ENCODE measurements at places on chromosomes 5 and 9.

- no peak for DNase-seq
Observed at GRCh38 chr9:109167716-109168115, 667 bp upstream of the FRRS1L start.

GRCh38 chr5:61342071-61342501 is 10.0 kb downstream of the ZSWIM6 start:
- no peak for DNase-seq

GRCh38 chr5:37064442-37064841 is 184.7 kb downstream of the CPLANE1 start:
- no peak for DNase-seq

GRCh38 chr9:32899761-32900160 is 101.7 kb downstream of the APTX start:
- DNase-seq = no peak

- DNase-seq = no peak
Observed at GRCh38 chr5:133643365-133643764, 31.0 kb upstream of the FSTL4 start.

- DNase-seq = no peak
Observed at GRCh38 chr5:160289356-160289651, 23.1 kb downstream of the CCNJL start.

DNA sequence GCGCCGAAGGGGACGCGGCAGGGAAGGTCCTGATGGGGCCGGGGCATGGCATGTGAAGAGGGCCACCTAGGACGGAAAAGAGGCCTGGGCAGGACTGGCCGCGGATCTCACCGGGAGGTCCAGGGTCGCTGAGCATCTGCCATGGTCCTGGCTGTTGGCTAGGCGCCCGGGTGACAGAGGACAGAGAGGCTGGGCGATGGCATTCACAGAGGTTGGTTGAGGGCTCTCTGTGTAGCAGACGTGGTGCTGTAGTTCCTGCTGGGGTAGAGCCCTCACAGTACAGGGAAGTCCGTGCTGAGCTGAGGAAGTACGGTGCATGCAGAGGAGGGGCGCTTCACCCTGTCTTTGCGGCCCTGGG is 427 bp downstream of the PCYOX1L start:
- peak; percentile 4 for DNase-seq

DNA sequence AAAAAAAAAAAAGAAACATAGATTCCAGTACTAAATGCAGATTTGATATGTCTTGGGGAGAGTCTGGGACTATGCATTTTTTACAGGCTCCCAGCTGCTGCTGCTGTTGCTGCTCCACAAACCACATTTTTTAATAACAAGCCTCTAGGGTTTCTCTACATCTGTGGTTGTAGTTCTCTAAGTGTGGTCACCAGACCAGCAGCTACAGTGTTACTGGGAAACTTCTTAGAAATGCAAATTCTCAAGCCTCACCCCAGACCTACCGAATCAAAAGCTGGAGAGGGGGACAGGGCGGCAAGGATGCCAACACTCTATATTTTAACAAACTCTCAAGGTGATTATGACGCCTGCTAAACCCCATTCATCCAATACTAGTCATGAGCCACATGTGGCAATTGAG is 293.4 kb upstream of the PTGER4 start:
- DNase-seq = no peak

DNA sequence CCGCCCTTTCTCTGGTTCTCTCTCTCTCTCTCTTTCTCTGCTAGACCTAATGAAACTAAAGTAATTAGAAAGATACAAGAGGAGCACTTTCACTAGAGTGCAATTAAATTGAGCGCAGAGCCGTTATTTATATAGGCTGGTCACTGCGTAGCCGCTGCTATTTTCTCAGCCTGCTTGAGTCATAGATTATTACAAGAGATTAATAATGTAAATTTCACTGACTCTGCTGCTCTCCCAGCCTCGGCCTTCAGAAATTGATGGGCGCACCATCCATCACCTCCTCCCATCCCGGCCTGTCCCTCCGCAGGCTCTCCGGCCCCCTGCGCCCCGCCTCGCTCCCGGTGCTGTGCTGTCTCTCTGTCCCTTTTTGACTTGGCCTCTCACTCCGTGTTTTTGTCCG is 268.0 kb upstream of the MVB12B start:
- DNase-seq = no peak

- no peak for DNase-seq
Observed at GRCh38 chr5:138577452-138577851, 2.3 kb upstream of the HSPA9 start.

- DNase-seq = no peak
Observed at GRCh38 chr5:4703931-4704458, 436.1 kb upstream of the ADAMTS16 start.

- no peak for DNase-seq
Observed at GRCh38 chr5:6711409-6712141, 1.7 kb upstream of the TENT4A start.

DNA sequence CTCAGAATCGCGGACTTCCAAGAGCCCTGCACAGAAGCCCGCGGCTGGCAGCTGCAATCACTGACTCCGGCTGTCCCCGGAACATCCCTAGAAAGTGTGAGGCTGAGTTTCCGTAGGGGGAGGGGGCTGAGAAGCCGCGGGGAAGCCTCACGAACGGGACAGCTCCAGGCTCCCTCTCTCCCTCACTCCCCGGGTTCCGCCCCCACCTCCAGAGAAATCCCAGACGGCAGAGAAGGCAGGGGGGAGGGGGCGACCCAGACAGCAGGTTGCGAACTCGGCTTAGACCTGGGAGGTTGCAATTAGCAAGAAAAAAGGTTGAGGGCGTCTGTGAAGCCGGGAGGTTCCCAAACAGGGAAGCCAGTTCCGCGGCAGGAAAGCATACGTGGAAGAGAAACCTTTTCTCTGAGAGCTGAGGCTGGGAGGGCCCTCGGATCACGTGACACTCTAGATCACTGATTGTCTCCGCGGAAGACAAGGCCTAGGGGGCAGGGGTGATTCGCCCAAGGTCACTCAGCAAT is 73.8 kb upstream of the CPLX2 start:
- no peak for DNase-seq

- DNase-seq = no peak
Observed at GRCh38 chr5:146921225-146921624, 42.7 kb upstream of the PPP2R2B start.

GRCh38 chr5:67542479-67542878 is 345.9 kb upstream of the CD180 start:
- no peak for DNase-seq

GRCh38 chr9:70435948-70436347 is 21.5 kb upstream of the KLF9 start:
- no peak for DNase-seq

GRCh38 chr9:110897943-110898342 is 140.3 kb downstream of the LPAR1 start:
- DNase-seq = no peak

- no peak for DNase-seq
Observed at GRCh38 chr5:77208507-77209163, 1.8 kb upstream of the PDE8B start.

- no peak for DNase-seq
Observed at GRCh38 chr5:116534964-116535651, 39.5 kb downstream of the SEMA6A start.

DNA sequence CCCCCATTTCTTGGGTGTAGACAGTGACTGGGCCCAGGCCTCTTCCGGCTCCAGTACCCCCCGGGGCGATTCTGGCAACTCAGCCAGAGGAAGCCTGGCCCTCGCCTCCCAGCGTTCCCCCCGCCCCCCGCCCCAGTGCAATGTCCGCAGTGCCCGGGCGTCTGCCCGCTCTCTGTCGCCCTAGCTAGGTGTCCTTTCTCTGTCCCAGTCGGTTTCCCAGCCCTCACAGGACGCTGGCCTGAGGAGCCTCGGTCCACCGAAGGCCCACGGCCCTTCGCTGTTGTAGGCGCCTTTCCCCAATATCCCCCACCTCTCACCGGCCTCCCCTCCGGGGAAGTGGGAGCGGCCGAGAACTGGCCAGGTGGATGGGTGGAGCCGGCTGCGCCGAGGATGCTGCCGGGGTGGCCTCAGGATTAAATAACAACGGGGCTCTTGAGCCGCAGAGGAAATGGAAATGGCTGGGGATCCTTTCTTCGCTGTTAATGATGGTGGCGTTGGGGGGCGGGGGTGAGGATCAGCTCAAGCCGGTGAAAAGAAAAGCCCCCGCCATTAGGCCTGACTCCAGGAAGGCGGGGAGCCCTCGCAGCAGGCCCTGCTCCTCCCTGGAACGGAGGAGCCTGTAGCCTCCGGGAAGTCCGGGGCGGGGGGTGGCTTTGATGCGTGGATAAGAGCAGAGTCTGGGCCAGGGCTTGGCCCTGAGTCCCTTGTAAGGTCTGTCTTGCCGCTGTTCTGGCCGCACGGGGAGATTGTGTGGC is 1.1 kb upstream of the SPRY4 start:
- DNase-seq = no peak

DNA sequence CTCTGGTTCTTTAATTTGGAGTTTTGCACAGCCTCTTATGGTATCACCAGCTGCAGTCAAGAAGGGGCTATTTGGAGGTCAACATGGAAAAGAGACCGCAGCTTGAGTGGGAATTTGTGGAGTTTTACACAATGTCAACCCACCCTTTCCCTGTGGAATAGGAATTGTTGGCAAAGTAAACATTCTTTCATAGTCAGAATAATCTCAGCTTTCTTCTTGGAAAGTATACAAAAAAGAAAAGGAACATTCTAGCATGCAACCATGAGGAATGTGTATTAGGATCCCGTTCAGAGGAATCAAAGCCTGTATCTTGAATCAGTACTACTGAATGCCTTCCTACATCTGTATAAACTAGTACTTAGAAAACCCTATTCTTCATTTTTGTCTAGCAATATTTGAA is 107.6 kb downstream of the LURAP1L start:
- DNase-seq = no peak

- DNase-seq = peak; percentile 72
Observed at GRCh38 chr9:136539427-136540421, 6.1 kb downstream of the NOTCH1 start.

DNA sequence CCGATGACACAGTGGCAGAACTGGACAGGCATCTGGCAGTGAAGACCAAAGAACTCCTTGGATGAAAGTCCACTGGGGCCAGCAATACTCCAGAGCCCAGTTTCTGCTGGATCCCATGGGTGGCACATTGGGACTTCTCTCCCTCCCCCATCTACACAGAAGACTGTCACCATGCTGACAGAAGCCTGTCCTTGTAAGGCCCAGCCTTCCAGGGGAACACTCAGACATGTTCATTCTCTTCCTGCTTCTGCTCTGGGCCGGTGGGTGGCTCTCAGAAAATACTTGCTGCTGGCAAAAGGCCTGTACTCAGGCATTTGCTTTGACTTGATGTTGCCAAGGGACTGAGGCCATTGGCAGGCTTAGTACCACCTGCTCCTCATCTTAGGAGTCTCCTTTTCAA is 48.3 kb upstream of the PTGS1 start:
- DNase-seq = no peak

- DNase-seq = no peak
Observed at GRCh38 chr9:75671354-75671753, 219.1 kb upstream of the PCSK5 start.

DNA sequence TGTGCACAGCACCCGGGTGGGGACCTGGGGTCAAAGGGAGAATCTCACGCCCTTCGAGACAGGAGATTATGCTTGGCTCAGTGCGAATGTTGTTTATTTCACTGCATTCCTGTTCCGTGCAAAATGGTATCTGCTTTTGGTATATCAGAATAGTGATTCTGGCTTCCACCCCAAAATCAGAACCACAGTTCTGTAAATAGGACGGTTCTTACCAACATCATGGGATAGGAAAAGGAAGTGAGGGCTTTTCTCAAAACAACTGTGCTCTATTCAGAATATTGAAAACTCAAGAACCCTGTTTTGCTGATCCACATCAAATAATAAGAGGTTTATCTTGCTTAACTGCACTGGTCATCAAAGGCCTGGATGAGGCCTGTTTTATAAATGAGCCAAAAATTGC is 51.6 kb upstream of the FBXW11 start:
- no peak for DNase-seq

GRCh38 chr5:41598011-41598410 is 87.6 kb upstream of the PLCXD3 start:
- DNase-seq = no peak

- DNase-seq = no peak
Observed at GRCh38 chr9:130030651-130031127, 12.3 kb downstream of the FNBP1 start.

DNA sequence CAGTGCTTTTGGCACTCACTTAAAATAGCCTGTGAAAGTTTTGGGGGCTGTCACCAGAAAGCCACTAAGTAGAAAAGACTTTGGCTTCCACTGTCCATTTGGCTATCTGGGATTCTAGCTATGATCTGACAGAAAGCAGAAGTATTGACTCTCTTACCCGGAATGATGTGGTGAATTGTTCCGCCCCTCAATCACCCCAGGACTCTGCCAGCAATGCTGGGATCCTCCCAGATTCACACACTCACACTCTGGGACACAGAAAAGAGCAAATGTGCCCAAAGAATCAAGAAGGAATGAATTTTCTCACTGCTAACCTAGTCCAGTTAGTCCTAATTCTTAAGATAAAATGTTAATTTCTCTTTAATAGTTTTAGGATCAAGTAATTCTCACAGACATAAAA is 576.9 kb downstream of the BNC2 start:
- DNase-seq = no peak

DNA sequence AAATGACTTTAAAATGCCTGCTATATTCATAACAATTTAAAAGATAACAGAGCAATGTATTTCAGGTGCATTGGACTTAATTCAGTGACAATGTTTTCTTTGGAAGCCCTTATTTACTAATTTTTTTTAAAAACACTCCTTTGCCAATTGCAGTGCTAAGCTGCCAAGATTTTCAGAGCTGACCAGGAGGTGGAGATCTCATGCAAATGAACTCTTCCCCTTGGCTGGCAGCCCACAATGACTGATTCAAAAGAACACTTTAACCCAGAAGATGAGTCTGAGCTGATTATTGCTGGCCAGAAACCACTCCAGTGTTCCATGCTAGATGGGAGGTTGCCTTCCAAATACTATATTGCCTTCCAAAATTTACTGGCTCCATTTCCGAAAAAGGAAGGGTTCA is 128.3 kb upstream of the CCNH start:
- DNase-seq = no peak

DNA sequence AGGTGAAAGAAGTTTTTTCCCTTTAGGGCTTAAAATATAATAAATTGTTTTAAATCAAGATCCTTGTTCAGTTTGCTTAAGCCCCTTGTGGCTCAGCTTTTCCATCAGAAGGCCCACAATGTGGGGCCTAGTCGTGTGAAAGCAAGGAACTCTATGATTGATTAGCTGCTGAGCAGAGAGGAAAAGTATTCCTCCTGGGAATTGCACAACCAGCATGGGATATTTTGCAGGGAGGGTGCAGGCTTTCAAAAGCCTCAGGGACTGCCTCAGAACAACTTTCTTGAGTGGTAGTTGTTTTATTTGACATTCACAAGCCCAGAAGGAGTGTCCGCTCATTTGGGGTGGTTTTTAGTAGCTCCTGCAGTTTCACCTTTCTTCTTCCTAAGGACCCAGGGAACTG is 19.8 kb downstream of the TTC23L start:
- no peak for DNase-seq

- DNase-seq = no peak
Observed at GRCh38 chr9:98594546-98595160, 114.1 kb downstream of the GABBR2 start.
